Stimulated activated effector memory CD8-positive, alpha-beta T cell treated with anti-CD3 and anti-CD28 coated beads, Interleukin-12 subunit alpha, Interleukin-12 subunit beta, amount 100 ng/mL, for 72 hours (primary cell): ENCODE measurements at places on chromosomes 3 and 15.

DNA sequence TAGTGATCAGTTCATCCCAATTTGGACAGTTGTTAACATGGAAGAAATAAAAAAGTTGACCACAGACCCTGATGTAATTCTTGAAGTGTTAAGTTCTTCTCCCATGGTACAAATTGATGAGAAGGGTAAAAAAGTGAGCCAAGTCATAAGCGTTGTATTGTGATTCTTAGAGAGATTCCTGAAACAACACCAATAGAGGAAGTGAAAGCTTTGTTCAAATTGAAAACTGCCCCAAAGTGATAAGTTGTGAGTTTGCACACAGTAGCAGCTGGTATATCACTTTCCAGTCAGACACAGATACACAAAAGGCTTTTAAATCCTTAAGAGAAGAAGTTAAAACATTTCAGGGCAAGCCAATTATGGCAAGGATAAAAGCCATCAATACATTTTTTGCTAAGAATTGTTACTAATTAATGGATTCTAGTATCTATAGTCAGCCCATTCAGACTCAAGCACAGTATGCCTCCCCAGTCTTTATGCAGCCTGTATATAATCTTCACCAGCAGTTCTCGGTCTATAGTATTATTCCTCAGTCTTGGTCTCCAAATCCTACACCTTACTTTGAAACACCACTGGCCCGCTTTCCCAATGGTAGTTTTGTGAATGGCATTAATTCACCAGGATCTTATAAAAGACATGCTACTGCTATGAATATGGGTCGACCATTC is 38.2 kb downstream of the CDIN1 start:
- no peak for DNase-seq

DNA sequence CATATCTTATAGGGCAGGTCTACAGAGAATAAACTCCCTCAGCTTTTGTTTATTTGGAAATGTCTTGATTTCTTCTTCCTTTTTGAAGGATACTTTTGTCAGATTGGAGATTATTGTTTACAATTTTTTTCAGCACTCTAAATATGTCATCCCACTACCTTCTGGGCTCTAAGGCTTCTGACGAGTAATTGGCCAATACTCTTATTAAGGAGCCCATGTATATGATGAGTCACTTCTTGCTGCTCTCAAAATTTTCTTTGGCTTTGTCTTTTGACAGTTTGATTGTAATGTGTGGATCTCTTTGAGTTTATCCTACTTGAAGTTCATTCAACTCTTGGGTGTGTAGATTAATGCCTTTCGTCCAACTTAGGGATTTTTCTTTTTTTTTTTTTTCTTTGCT is 28.9 kb upstream of the CD200R1L start:
- no peak for DNase-seq

DNA sequence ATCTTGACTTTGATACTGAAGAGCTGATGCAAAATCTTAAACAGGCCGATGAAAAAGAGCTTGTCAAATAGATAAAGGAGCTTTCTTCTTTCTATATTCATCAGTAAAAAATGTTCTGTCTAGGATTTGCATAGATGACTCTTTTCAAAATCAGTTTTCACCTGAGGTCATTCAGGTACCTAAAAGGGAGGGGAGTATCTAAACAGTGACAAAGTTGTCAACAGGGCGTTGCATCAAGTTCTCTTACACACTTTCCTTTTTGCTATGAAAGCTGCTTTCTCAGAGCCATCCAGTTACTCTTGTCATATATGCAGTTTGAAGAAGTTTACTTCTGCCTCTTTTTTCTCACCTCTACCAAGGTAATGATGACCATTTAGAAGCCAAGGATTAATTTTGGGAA is 60.0 kb downstream of the AKAP13 start:
- DNase-seq: no peak

DNA sequence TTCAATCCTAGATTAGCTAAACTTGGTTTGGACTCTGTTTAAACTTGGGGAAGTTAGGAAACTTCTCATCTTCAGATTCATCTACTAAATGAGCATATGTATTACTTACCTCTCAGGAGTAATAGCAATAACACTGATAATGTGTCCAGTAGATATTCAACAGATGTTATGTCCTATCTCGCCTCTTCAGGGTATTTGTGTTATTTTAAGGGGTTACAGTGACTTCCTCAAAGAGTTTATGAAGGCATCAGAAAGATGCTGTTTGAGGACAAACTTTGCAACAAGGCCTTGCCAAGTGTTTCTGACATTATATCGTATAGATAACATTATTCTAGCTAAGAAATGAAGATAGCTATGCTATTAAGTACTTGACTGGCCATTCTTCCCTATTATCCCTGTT is 522.3 kb downstream of the IGSF11 start:
- DNase-seq: no peak

- DNase-seq: no peak
Observed at GRCh38 chr3:25476639-25477038, 48.6 kb downstream of the RARB start.

DNA sequence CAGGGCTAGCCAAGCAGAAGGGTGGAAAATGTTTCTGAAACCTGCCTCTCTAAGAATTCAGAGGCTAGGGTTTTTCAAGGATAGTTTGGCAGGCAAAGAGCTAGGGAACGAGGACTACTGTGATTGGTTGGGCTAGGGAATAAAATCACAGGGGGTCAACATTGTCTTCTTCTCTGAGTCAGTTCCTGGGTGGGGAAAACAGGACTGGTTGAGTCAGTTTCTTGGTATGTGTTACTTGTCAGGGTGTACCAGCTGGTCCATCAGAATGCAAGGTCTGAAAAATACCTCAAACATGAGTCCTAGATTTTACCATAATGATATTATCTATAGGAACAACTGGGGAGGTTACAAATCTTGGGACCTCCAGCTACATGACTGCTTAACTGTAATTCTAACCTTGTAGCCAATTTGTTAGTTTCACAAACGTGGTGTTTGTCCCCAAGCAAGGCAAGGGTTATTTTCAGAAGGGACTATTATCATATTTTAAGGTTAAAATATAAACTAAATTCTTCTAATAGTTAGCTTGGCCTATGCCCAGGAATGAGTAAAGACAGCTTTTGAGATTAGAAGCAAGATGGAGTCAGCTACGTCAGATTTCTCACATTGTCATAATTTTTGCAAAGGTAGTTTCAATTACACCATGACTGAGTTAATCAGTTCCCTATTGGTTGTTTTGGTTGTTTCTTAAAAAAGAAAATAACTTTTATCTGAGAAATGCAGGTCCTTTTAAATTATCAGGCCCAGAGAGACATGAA is 231.5 kb downstream of the ALCAM start:
- no peak for DNase-seq

- no peak for DNase-seq
Observed at GRCh38 chr15:36879568-36880222, 220.7 kb downstream of the MEIS2 start.

DNA sequence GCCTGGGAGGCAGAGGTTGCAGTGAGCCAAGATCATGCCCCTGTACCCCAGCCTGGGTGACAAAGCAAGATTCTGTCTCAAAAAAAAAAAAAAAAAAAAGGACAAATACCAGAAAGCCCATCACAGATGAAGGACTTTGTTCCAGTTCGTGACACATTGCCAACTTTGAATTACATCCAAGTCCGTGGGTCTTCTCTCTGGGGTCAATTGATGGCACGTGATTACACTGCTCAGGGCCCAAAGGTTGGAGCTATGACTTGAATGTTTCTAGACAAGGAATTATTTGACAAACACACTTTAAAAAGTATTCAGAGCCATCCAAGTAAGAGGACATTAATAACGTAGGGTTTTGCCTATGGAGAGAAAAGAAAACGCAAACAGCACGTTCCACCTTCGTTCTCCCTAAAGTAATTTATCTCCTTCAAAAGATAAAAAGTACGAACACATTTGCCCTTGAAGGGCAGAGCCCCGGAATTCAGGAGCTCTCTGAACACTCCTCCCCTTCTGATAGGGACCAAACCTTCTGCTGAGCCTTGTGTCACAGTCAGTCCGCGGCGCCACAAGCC is 31.3 kb upstream of the ST3GAL6 start:
- DNase-seq: no peak

GRCh38 chr3:26622621-26623418 is at the start of gene LRRC3B:
LRRC3B (plus strand) TSS chr3:26622772; CDS start chr3:26709673, 86,901 bp downstream.
- no peak for DNase-seq

DNA sequence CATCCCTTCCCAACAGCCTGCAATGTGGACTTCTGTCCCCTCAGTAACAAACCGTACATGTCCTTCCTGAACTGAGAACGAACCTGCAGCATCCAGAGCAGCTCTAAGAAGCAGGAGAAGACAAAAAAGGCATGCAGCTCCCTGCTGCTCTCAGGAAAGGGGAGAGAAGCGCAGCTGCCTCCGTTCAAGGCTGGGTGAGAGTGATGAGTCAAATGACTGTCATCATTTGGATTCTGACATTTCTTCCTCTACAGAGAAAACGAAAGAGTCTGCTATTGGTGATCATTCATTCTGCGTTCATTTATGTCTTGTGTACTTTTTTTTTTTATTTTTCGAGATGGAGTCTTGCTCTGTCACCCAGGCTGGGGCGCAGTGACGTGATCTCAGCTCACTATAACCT is 677.8 kb downstream of the FHIT start:
- DNase-seq: no peak

DNA sequence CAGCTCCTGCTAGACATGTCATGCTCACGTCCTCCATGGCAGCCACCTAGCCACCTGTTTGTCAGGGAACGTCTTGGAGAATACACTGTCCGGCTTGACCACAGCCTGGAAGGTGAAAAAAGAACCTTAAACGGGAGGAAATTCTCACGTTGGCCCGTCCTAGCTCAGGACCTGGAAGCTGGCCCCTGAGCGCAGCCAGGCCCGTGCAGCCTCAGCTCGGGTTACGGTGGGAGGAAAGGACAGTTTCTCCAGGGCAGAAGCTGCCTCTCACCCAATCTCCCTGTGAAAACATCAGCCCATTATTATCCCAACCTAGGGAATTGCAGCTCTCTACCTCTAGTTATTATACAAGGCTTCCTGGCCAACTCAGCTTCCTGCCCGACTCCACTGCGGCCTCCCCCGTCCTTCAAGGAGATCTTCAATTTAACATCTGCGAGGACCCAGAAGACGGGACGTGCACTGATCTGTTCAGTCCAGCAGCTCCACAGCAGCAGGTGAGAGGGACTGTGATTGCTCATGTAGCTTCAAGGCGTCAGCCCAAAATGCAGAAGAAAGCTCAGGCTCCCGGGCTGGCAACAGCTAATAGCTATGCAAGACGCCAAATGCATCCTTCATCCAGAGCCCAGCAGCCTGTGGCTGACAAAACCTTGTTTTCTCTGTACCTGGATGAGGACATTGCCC is 84.7 kb downstream of the ADAMTS17 start:
- DNase-seq: no peak

GRCh38 chr15:101470548-101471239 is 18.8 kb downstream of the PCSK6 start:
- DNase-seq: no peak

- DNase-seq: no peak
Observed at GRCh38 chr3:150469031-150469930, 61.2 kb downstream of the TSC22D2 start.

DNA sequence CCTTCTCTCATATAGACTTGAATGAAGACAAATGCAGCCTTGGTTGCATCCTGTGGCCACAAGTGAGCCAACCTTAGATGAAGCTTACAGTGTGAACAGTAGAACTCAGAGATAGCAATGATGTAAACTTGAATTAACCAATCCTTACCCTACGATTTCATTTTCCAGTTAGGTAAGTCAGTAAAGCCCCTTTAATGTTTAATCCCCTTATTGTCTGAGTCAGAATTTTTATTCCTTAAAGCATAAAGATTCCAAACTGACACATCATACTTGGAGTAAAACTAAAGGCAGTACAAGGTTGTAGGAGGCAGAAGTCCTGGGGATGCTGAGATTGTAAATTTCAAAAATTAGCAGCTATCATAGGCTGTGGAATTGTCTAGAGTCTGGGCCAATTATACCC is 507.8 kb upstream of the DPH6 start:
- DNase-seq: no peak

DNA sequence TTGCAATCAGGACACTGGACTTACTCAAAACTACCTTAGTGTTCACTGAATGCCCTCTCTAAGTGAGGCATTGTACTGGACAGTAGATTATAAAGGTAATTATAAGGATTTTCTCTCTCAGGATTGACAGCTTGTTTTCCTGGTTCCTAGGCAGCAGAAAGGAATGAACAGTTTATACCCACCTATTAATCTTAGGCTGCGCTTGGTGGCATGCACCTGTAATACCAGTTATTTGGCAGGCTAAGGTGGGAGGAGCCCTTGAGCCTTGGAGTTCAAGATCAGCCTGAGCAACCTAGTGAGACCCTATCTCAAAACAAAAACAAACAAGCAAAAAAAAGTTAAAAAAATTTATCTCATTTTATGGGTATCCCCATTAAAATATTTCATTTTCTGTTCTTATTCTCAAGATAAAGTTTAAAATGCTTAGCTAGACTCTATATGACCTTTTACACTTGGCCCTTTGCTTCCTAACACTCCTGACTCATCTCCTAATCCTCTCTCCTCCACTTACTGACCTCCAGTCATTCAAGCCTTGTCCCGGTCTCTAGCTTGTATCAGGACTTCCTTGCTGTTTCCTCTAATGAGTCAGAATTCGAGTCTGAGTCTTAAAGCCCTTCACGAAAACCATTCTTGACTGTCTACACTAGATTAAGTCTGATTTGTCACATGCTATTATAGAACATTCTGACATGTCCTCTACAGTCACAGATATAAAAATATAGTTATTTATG is 348.6 kb downstream of the NLGN1 start:
- no peak for DNase-seq

- DNase-seq: peak; percentile 73
Observed at GRCh38 chr15:73265536-73266153, 103.1 kb downstream of the HCN4 start.

DNA sequence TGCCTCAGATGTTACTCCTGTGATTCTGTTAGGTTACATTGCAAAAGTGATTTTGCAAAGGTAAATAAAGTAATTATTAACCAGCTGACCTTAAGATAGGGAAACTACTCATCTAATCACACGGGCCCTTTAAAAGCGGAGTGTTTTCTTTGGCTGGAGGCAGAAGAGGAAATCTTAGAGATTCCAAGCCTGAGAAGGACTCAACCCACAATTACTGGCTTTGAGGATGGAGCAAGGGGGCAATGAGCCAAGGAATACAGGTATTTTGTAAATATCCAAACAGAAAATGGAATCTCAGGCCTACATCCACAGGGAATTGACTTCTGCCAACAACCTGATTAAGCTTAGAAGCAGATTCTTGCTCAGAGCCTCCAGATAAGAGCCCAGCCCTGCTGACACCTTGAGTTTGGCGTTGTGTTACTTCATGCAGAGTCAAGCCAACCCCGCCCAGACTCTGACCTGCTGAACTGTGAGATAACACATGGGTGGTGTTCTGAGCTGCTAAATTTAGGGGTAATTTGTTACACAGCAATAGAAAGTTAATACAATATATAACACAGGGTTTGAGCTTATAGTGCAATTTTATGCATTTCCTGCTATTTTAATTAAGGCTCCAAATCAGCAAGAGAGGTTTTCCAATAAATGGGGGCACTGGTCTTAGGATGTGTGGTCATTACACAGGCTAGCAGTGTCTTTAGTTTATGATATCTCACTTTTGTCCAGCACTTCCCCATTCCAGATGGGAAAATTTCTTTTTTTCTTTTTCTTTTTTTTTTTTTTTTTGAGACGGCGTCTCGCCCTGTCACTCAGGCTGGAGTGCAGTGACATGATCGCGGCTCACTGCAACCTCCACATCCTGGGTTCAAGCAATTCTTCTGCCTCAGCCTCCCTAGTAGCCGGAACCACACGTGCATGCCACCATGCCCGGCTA is 19.5 kb downstream of the NFKBIZ start:
- DNase-seq: no peak
